ENCODE measurements at places on chromosomes 3 and 15.

DNA sequence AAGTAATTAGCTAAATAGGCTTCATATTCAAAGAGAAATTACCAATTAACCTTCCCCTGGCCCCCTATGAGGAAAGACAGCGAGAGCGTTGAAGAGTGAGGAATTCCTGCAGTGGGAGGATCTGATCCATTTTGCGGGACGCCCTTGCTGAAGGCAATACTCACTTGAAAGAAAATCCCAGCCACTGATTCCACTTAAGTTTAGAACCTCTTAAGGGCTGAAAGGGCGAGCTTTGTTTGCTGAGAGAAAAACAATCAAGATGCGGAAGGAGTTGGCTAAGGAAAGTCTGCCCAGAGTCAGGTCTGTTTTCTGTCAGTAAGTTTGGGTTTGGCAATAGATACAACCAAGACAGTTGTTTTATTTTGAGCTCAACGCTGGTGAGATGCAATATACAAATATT is 102.8 kb upstream of the GBE1 start:
- no peak for ATAC-seq

GRCh38 chr3:170909129-170909903 is 879 bp upstream of the EIF5A2 start:
- peak; percentile 49 for ATAC-seq

GRCh38 chr3:45841420-45841756 is 531 bp downstream of the LZTFL1 start:
- ATAC-seq = peak; percentile 48

DNA sequence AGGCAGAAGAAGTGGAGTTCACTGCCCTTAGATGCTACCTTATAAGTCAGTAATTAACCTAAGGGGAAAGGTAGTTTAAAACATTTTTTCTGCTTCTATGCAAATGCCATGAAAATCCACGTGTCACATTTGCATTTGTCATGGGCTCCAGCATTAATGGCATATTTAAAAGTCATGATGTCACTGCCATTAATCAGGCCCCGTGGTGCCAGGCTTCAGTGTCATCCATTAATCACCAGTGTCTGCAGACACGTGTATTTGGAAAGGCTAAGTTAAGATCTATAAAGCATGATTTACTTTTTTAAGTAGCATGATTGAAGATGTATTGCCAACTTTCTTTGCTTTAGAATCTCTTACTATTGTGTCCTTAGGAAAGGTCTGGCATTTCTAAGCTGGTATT is 857.8 kb downstream of the TUSC7 start:
- ATAC-seq = no peak

All from esophagus mucosa (tissue), 1 donor.